ENCODE measurements at places on chromosomes 13 and 19. TPM values are rescaled to one million over a fixed set of nuclear protein-coding genes. Genes with fewer than 3 reads are reported as not detected.

Gene CD33
- polyA plus RNA-seq = 2.6 TPM

- peaks cover 5% of the 10 kb centered on the region for H3K4me1 ChIP-seq
- no peak for DNase-seq
- no peaks in the 10 kb centered on the region for H3K27me3 ChIP-seq
- no peak overlapping the region for H3K4me3 ChIP-seq
- no peaks in the 10 kb centered on the region for H3K36me3 ChIP-seq
These were observed 762.2 kb downstream of the EFNB2 start for GRCh38 chr13:105773241-105773640.

DNA sequence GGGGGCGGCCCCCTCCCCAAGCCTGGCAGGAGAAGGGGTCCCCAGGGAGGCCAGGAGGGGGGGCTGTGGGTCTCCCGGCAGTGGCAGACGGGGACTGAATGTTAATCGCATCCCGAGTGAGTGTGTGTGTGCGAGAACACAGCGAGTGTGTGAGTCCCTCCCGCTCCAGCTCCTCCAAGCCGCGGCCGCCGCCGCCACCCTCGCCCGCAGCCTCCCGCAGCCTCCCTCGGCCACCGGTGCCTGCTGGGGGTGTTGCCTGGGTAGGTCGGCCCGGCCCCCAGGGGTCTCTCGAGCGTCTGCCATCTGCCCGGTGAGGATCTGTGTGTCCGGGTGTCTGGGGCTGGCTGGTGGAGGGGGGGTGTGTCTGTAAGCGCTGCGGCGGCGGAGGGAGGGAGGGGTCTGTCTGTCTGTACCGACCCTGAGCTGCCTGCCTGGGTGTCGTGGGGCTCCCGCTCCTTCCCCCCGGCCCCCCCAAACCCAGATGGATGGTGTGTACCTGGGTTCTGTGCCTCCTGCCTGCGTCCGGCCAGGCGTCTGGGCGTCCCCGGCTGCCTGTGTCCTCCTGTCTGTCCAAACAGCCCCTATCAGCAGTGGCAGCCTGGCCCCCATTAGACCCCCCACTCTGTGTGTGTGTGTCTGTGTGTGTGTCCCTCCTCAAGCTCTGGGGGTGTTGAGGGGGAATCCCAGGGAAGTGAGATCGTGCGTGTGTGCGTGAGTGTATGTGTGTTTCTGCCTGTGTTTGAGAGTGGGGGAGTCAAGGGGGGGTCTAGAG lies at the start of gene GRIN2D:
TSS of gene GRIN2D (plus strand) at position 110 of the 772 bp plus-strand sequence. CDS start 4,725 bp downstream, outside the sequence.
- DNase-seq = peak; percentile 68
- H3K36me3 ChIP-seq = peaks cover 3% of the 10 kb centered on the region
- peaks cover 20% of the 10 kb centered on the region for H3K27me3 ChIP-seq
- no peaks in the 10 kb centered on the region for H3K4me1 ChIP-seq
- no peak within 1 kb of the TSS for H3K27ac ChIP-seq
- no peak within 1 kb of the TSS for H3K4me3 ChIP-seq

- no peak overlapping the region for H3K27ac ChIP-seq
- no peak for DNase-seq
- no peaks in the 10 kb centered on the region for H3K4me1 ChIP-seq
- no peaks in the 10 kb centered on the region for H3K36me3 ChIP-seq
These were observed 1694.8 kb upstream of the PCDH20 start for GRCh38 chr13:63110466-63110865.

Gene ATCAY
- polyA plus RNA-seq = not detected

- H3K4me3 ChIP-seq = no peak overlapping the region
- H3K4me1 ChIP-seq = peaks cover 8% of the 10 kb centered on the region
- H3K36me3 ChIP-seq = peaks cover 2% of the 10 kb centered on the region
- DNase-seq = peak; percentile 58
These were observed 237.4 kb downstream of the RGCC start for GRCh38 chr13:41694545-41695301.

Gene CYSLTR2
- 1.2 TPM for polyA plus RNA-seq

DNA sequence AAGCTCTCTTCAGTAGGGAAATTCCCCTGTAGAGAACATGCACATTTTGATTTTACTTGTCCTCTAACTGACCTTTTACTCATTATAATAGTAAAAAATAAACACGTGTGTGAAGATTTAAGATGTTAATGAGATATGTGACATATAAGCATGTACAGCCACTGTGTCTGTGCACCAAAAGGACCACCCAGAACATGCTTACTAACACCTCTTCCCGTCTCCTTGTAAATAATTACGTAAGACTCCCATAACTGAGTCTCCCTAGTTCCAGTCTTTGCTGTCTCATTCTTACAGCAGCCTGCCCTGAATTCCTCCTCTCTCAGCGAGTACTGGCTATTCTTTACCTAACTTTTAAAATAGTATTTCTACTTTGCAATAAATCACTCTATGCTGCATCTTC lies 53.6 kb downstream of the ZNF100 start:
- no peak overlapping the region for H3K4me3 ChIP-seq
- H3K27ac ChIP-seq = no peak overlapping the region
- no peaks in the 10 kb centered on the region for H3K27me3 ChIP-seq

Gene TMC4
- 64.6 TPM for polyA plus RNA-seq

Gene PCP2
- polyA plus RNA-seq = 8.9 TPM

- no peak overlapping the region for H3K27ac ChIP-seq
- no peak overlapping the region for H3K4me3 ChIP-seq
- no peaks in the 10 kb centered on the region for H3K4me1 ChIP-seq
- no peaks in the 10 kb centered on the region for H3K27me3 ChIP-seq
- no peaks in the 10 kb centered on the region for H3K36me3 ChIP-seq
- DNase-seq = no peak
These were observed 425.1 kb downstream of the EFNB2 start for GRCh38 chr13:106110241-106110855.

Gene SPRED3
- 0.17 TPM for polyA plus RNA-seq

DNA sequence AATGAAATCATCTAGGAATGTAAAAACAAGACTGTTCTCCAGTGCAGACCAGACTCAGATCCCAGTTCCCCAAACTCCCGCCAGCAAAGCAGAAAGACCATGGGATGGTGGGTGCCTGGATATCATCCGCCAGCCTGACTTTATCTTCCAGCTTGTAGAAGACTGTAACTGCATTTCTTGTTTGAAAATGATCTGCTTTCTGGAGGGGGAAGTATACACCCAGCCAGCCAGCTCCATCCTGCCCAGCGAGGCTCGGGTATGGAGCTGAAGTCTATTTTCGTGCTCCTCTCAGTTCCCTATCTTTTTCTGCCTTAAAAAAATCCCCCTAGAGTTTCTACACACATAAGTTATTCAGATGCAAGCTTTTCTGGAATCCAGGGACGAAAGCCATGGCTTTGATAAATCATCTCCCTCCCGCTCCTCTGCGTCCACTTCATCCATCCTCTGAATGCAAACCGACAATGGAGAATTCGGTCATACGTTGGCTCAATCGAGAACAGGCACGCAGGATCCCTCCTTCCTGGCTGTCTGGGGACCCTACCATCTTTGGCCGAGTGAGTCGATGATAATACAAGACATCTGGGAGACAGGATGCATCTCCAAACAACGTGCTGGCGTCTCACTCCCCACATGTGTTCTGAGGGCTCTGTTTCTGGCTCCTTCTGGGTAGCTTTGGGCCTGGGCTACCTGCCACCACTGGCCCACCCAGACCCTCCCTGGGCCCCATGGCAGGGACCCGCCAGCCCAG lies 31.2 kb downstream of the CEBPG start:
- no peaks in the 10 kb centered on the region for H3K36me3 ChIP-seq
- DNase-seq = no peak
- H3K4me3 ChIP-seq = no peak overlapping the region
- H3K4me1 ChIP-seq = peaks cover 14% of the 10 kb centered on the region
- no peak overlapping the region for H3K27ac ChIP-seq
- no peaks in the 10 kb centered on the region for H3K27me3 ChIP-seq

DNA sequence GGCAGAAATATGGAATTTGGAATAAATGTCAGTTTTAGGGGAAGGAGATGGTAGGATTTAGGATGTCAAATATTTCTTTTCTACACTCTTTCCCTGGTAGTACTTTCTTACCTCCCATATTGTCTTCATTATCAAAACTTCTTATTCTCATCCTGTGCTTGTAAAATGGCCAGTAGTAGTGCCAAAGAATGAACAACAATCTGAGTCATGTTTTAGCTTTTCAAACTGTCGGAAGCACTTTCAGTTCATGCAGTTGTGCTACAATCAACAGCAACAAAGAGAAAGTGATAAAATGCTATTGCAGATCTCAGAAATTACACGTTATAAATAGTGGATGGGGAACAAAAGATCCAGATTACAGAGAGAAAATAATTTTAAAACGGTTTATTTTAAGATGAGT lies 193.7 kb upstream of the RXFP2 start:
- no peaks in the 10 kb centered on the region for H3K36me3 ChIP-seq
- H3K27me3 ChIP-seq = no peaks in the 10 kb centered on the region
- H3K4me1 ChIP-seq = no peaks in the 10 kb centered on the region
- DNase-seq = no peak
- no peak overlapping the region for H3K27ac ChIP-seq

DNA sequence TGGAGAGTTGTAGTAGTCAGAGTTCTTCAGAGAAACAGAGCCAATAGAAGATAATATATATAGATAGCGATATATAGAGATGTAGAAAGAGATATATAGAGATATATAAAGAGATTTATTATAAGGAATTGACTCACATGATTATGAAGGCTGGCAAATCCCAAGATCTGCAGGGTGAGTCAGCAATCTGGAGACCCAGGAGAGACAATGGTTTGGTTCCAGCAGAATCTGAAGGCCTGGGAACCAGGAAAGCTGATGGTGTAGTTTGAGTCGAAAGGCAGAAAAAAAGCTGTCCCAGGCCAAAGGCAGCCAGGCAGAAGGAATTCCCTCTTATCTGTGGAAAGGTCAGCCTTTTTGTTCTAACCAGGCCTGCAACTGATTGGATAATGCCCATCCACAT lies 194.1 kb downstream of the NUFIP1 start:
- no peak overlapping the region for H3K27ac ChIP-seq
- peaks cover 3% of the 10 kb centered on the region for H3K4me1 ChIP-seq
- no peak for DNase-seq
- no peaks in the 10 kb centered on the region for H3K27me3 ChIP-seq

DNA sequence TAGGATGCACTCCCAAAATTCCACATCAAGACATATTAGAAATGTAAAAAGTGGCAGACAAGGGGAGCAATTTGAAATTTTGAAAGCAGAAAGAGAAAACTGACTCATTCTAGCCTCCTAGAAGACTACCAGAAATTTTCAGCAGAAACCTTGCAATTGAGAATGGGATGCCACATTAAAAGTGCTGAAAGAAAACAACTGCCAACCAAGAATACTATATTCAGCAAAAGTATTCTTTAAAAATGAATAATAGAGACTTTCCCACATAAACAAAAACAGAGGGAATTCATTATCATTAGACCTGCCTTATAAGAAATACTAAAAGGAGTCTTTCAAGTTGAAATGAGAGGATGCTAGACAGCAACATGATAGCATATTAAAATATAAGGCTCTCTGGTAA lies 78.3 kb upstream of the HTR2A start:
- no peaks in the 10 kb centered on the region for H3K4me1 ChIP-seq
- H3K4me3 ChIP-seq = no peak overlapping the region
- H3K36me3 ChIP-seq = no peaks in the 10 kb centered on the region

Gene NFIX
- polyA plus RNA-seq = 4.3 TPM

DNA sequence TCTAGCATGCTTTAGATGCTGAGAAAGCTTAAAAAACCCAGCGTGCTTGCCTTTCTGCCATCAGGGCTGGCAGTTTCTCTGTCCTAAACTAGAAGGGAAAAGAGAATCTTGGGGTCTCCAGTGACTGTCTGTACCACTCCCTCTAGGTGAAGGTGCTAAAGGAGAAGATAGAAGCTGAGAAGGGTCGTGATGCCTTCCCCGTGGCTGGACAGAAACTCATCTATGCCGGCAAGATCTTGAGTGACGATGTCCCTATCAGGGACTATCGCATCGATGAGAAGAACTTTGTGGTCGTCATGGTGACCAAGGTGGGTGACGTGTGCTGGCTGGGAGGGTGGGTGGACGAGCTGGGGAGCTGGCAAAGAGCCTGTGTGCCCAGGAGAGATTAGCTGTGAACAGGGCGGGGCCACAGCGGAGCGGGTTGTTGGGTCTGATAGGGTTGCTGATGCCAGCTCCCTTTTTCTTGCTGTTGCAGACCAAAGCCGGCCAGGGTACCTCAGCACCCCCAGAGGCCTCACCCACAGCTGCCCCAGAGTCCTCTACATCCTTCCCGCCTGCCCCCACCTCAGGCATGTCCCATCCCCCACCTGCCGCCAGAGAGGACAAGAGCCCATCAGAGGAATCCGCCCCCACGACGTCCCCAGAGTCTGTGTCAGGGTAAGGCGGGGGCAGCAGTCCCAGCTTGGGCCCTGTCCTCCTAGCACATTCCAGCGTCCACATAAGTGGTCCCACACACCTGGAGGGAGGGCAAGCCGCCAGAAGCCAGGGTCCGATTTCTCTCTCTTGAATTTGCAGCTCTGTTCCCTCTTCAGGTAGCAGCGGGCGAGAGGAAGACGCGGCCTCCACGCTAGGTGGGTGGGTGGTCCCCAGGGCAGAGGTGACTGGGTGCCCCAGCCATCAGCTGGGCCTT lies 2.3 kb downstream of the RAD23A start:
- no peak overlapping the region for H3K4me3 ChIP-seq
- no peak overlapping the region for H3K27ac ChIP-seq
- peaks cover 12% of the 10 kb centered on the region for H3K4me1 ChIP-seq

GRCh38 chr19:18265582-18265981 lies 8.7 kb downstream of the IQCN start:
- no peaks in the 10 kb centered on the region for H3K4me1 ChIP-seq
- H3K27ac ChIP-seq = no peak overlapping the region
- H3K4me3 ChIP-seq = no peak overlapping the region
- DNase-seq = no peak
- no peaks in the 10 kb centered on the region for H3K27me3 ChIP-seq

DNA sequence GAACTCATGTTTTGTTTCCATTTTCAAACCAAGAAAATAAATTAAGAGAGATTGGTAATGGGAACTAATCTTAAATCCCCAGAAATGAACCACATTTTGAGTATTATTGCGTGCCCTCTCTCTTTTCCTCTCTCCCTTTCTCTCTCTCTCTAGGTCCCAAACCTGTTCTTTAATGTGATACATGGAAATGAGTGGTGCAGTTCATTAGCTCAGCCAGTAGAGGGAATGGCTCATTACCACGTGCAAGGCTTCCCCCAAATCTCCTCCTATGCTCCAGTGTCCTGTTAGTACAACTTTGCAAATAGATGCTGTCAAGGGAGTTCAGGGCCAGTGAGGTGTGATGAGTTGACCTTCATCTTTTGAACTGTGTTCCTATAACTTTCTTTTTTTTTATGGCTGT lies 178.4 kb downstream of the FGF9 start:
- no peak overlapping the region for H3K27ac ChIP-seq
- no peaks in the 10 kb centered on the region for H3K4me1 ChIP-seq
- no peak overlapping the region for H3K4me3 ChIP-seq
- DNase-seq = peak; percentile 42

GRCh38 chr13:71876648-71877255 lies 9.7 kb upstream of the DACH1 start:
- H3K36me3 ChIP-seq = no peaks in the 10 kb centered on the region
- H3K27ac ChIP-seq = no peak overlapping the region
- no peak overlapping the region for H3K4me3 ChIP-seq
- DNase-seq = no peak
- no peaks in the 10 kb centered on the region for H3K27me3 ChIP-seq

Gene KASH5
- polyA plus RNA-seq = not detected

Gene LHB
- polyA plus RNA-seq = not detected

Gene FFAR2
- polyA plus RNA-seq = not detected

- H3K36me3 ChIP-seq = no peaks in the 10 kb centered on the region
- peaks cover 7% of the 10 kb centered on the region for H3K4me1 ChIP-seq
- H3K4me3 ChIP-seq = peak within 1 kb of the TSS; percentile 68
- H3K27ac ChIP-seq = peak within 1 kb of the TSS; percentile 63
These were observed at the start of gene EXOC3L2 for GRCh38 chr19:45245334-45245787. Gene EXOC3L2 (minus strand): TSS chr19:45245407. CDS start chr19:45239045, 6,362 bp downstream.

Measured in kidney (tissue), 22 donors.